Nephron progenitor cell (in vitro differentiated cells): ENCODE measurements at places on chromosomes 1 and 21.

- DNase-seq: no peak
These were observed 4.9 kb upstream of the TENT5C start for GRCh38 chr1:117600966-117601365.

DNA sequence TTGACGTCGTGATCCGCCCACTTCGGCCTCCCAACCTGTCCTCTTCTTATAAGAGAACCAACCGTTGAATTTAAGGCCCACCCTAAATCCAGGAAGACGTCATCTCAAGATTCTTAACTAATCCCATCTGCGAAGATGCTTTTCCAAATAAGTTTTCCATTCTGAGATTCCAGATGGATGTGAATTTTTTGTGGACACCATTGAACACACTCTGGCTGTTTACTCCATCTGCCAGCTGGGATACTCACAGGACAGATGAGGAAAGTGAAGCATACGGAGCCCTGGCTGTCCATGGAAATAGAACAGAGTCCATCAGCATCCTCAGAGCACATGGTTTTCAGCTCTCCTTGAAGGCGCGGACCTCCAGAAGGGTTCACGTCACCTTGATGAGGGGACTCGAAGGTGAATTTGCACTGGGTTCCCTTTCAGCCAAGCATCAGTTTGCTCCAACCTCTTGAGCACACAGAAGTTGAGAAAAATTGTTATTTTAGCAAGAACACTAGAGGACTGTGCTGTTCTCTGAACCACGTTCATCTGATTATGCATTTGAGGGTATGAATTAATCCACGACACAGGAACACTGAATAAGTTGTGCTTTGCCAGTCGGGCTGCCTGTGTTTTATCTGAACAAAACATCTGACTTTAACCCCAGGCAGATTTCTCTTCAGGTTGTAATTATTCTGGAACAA, 68.6 kb downstream of the KAZN start:
- DNase-seq: no peak

DNA sequence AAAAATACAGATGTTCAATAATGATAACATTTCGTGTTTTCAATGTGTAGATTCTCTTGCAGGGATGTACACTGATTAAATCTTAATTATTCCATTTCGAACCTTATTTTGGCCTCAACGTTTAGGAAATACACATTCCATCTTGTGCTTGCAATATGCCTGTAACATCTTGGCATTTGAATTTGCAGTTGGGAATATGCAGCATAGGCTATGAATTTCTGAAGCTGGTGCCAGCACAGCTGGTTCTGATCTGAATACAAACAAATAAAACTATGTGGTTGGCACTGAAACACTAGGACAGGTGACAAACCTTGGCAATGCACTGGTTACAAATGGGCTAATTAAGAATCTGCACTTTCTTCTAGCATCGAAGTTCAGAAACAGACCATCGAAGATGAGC, 108.4 kb downstream of the ERG start:
- no peak for DNase-seq

DNA sequence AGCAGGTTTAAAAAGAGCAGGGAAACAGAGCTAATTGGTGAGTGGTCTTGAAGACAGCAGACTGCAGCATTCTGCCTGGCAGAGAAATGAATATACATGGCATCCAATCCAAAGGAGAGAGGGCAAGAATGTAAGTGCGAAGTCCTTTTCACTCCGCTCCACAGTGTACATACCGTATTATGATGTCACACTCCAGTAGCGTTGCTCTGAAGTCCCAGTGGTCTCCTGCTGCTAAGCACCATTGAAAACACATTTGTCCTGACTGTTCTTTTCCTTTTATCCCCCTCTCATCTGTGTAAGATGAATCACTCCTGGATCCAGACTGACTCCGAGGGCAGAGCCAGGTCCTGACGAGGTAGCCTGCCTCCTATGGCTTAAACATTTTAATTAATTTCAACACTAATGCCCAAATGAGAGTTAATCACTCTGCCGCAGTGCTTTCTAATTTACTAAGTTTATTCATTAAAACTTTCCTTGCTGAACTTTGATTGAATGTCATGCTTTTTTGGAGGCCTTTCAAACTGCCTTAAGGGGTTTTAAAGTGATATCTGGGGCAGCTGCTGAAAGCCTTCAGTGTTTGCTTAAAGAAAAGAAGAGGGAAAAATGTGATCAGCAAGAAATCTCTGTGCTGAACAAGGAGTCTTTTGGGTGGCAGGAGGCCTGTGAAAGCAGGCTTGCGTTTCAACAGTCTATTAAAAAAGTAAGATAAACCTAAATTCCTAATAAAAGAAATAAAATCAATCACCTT, 227.2 kb downstream of the ATG4C start:
- DNase-seq: no peak

DNA sequence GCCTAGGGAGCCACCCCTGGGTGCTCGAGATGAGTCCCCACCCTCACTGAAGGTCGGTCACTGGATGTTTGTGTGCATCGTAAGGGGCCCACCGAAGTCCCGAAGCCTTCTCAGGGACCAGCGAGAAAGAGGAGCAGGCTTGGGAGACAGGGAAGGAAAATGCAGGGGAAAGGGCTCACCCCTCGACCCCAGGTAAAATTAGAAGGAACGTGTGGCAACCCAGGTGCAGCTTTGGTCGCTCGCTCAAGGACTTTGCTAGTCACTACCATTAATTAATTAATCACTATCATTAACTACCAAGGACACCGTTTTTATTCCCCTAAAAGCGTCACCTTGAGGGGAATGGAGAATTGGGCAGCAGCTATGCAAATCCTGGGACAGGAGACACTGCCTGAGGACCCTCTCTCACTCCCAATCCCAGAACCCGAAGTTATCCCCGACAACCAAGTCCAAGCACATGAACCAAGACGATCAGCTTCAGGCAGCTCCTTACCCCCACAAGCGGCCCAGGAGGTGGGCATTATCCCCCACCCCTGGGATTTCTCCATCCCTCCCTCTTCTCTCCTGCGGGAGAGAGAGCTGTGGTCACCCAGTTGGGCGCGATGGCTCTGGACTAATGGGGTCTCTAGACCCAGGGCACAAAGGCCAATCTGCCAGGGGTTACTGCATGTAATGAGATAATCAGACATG, 4.2 kb upstream of the SIM2 start:
- no peak for DNase-seq

DNA sequence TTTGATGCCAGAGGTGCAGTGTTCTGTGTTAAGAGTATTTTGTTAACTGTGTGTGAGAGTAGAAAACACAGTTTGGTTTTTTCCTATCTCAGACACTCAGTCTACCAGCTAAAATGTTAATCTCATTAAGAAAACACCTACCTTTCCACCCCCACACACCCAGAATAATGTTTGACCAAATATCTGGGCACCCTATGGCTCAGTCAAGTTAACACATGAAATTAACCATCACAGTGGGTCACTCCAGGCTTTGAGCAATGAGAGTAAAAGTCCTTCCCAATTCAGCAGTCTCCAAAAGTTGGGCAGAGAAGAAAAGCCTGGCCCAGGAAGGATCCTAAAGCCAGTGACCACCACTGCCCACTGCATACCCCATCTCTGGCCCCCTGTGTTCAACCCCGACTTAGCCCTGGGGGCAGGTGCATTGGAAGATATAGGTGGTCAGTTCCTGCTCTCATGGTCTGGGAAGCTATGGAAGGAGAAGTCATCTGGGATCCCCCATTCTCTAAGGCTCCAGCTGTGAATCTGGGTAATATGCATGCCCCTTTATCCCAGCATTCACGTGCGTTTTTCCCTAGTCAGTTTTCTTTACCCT, 50.2 kb upstream of the CSF3R start:
- DNase-seq: no peak

DNA sequence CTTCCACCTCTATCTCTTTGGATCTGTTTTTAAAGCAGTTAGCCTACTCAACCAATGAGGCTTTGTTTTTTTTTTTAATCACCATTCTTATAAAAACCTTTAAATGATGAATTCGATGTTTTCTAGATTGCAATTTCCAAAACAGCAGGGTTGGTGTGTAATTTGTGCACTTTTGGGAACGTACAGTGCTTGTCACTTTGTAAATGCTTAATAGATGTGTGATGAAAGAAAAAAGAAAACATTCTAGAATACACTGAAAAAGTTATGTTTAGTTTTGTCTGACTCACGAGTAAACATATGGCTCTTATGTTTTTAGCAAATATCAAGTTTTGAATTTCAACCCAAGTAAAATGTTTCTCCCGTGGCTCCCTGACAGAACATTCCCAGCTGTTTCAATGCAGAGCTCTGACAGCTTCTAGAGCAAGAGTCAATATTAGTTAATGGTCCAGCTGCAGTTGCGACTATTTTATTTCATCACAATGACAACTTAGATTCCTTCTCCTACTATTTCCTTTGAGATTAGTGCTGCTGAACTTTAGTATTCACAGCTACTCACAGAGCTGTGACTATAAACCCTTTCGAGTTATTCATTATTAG, 362.5 kb upstream of the ADAMTS5 start:
- no peak for DNase-seq

DNA sequence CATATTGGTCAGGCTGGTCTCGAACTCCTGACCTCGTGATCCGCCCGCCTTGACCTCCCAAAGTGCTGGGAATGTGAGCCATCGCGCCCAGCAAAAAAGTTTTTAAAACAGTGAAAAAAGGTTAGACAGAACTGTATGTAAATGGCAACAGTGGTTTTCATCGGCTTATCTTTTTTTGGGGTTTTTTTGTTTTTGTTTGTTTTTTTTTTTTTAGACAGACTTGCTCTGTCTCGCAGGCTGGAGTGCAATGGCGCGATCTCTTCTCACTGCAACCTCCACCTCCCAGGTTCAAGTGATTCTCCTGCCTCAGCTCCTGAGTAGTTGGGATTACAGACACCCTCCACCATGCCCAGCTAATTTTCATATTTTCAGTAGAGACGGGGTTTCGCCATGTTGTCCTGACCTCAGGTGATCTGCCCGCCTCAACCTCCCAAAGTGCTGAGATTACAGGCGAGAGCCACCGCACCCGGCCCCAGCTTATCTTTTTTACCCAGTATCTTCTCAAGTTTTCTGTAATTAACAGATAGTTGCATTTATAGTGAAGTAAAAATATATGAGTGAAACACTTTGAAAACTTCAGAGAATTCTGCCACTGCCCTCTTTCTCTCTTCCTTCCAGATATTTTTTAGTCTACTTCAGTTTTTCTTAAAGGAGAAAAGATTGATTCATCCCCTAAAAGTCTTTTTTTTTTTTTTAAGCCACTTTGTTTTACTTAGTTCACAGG, 13.1 kb downstream of the TIMM17A start:
- DNase-seq: no peak

GRCh38 chr1:39410915-39411436, 80.5 kb upstream of the BMP8A start:
- peak; percentile 57 for DNase-seq

GRCh38 chr1:53652441-53653199, 86.3 kb downstream of the GLIS1 start:
- DNase-seq: no peak

DNA sequence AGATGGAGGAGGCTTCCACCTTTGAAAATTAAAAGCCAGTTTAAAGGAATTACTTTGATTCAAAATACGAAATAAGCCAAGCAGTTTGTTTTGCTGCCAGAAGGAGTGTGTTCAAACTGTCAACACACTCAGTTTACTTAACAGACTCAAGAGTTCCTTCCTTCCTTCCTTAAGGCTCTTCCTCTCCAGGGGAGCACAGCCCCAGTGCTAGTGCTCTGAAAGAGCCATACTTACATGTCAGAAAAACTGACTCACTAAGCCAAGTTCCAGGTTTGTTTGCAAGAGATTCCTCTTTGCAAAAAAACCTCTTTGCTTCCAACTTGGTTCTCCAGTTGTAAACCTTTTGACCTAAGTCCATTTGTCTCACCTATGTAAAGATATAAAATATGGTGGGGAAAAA, 14.3 kb downstream of the SETD4 start:
- no peak for DNase-seq

DNA sequence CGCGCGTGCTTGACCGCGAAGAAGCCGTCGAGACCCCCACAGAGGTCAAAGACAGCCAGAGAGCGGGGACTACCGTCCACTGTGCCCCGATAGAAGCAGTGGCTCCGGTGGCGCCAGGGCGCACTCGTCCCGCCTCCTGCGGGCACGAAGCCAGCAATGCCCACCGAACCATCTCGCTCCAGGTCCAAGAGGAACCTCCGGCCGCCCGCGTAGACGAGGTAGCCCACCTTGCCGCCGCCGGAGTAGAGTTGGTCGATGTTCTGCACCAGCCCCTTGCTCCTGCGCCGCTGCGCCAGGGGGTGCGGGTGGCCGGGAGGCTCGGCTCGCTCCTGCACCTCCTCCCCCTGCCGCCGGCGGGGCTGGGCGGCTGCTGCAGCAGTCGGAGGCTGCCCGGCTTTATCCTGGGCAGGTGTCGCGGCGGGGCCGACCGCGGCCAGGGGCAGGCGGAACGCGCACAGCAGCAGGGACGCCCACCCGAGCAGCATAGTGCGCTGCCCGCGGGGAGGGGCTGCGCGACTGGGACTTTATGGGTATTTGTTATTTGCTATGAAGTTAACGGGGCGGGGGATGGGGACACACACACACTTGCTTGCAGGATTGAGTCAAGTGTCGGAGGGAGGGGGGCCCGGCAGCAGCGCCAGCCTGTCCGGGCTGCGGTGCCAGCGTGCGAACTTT, 844 bp downstream of the ADAMTS5 start:
- DNase-seq: peak; percentile 56

- no peak for DNase-seq
These were observed 3.3 kb downstream of the CNST start for GRCh38 chr1:246569248-246570238.

- DNase-seq: no peak
These were observed 54.7 kb downstream of the COQ8A start for GRCh38 chr1:226994586-226995364.

- peak; percentile 91 for DNase-seq
These were observed 150.6 kb downstream of the RWDD3 start for GRCh38 chr1:95384567-95384966.

GRCh38 chr21:43921979-43922945, 57.2 kb downstream of the AGPAT3 start:
- DNase-seq: no peak

DNA sequence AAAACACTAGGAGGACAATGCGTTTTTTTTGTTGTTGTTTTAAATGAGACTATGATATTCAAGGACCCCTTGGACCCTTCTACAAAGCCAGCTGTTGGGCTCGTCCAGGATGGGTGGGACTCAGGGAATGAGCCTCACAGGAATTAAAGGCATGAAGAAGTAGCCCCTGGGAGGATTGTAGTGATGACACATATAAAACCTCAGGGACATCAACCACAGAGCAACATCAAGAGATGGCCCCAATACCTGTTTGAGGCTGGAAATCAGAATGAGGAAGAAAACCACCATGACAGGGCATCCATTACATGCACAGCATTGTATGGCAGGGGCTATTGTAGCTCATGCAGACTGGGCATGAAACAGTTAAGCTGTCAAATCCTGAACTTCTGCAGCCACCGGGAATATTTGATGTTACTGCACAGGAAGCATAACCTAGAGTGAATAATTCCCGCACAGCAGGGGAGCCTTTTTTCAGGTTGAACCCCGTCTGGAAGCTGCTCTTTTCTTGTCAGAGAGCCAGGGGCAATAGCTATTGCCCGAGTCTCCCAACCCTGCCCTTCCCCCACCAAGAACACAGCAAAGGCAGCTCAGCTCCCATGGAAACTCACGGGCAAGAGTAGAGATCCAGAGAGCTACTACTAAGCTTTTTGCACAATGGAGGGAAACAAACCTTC, 140.2 kb upstream of the FGGY start:
- DNase-seq: no peak

GRCh38 chr1:39381839-39382238, 109.6 kb upstream of the BMP8A start:
- no peak for DNase-seq
